ENCODE measurements at places on chromosomes 2 and 18.

DNA sequence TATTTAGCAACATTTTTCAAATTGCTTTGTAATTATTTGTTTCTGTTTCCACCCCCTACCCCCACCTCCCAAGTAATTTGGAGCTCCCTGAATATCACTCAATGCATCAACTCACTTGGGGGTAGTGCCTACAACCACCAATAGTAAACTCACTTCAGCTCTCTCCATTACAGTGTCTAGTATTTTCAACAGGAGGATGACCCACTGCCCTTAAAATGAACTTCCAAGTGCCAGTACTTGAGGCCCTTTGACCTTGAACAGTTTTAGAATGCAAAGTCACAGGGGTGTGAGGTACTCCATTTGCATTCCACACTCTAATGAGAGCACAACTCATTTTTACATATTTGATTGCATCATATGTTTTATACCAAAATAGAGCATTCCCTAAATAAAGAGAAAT is 523.0 kb downstream of the ERBB4 start:
- no peaks in the 10 kb centered on the region for H3K36me3 ChIP-seq
- no peak overlapping the region for H3K27ac ChIP-seq
- no peaks in the 10 kb centered on the region for H3K27me3 ChIP-seq
- no peak overlapping the region for H3K4me3 ChIP-seq
- H3K4me1 ChIP-seq, result no peaks in the 10 kb centered on the region
- no peak for DNase-seq

DNA sequence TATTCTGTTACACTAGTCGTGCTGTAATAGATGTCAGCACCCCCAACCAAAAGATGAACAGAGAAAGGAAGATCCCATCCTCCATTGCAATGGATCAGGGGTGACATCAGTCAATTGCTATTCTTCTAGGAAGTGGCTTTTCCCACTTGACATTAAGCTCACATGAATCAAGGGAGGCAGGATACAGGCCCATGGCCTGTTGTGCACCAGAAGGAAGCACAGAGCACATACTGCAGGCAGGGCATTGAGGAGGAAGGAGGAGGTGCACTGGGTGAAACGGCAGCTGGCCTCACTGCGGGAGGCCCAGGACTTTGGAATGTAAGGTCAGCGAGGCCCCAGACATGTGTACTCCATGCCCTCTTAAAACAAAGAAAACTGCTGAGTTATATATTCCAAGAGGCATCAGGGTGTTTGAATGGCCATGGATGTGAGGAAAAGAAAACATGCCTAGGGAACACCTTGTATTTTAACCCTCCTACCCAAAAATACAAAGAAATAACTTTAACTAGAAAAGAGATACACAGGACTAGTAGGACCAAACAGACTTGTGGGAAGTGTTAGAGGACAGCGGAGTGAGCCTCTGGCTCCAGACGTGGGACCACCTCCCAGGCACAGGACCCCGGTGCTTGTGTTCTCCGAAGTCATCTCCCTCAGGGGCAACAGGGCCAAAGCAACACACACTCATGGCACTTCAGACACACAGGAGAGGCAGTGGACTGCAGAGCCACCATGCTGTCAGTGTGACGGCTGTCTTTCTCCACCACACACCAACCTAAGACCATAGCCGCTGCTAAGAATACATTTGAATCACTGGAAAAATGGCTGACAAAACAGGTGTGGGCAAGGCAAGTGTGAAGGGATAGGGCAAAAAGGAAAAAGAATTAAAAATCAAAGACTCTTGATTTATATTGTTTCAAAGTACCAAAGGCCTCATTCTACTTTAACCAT is 51.4 kb upstream of the RIOK3 start:
- no peaks in the 10 kb centered on the region for H3K4me1 ChIP-seq
- no peak for DNase-seq
- no peaks in the 10 kb centered on the region for H3K27me3 ChIP-seq
- H3K4me3 ChIP-seq, result no peak overlapping the region
- H3K27ac ChIP-seq, result no peak overlapping the region

DNA sequence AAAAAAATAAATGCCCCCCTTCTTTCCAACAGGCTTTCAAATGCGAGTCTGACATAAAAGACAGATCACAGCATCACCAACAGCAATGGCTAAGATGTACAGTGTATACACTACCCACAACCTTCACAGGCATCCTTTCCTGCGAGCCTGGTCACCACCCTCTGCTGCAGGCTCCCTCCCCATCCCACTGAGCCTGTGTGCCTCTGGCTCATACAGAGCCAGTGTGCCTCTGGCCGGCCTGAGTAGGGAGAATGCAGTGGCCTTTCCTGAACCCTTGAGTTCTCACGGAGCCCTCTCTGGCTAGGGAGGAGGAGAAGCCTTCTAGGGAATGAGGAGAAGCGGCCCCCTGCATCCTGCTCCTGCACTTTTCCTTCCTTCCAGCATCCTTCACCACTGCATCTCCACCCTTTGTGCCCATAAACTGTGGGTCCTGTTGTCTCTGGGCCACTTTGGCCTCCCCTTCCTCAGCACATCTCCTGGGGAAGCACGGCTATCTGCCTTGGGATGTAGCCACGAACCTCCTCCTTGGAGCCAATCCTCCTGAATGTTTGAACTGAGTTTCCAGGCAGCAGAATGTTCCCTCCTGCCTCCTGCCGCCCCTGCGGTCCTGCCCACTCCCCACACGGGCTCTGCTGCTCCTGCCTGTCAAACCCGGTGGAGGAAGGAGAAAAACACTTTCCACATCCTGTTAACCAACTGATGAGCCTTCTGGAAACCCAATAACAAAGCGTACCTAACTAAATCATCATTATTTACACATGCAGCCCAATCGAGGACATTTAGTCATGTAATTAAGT is 22.5 kb downstream of the GYPC start:
- no peaks in the 10 kb centered on the region for H3K4me1 ChIP-seq
- no peak for DNase-seq
- H3K36me3 ChIP-seq, result no peaks in the 10 kb centered on the region

- no peaks in the 10 kb centered on the region for H3K27me3 ChIP-seq
- H3K36me3 ChIP-seq, result no peaks in the 10 kb centered on the region
- no peak overlapping the region for H3K4me3 ChIP-seq
- H3K4me1 ChIP-seq, result no peaks in the 10 kb centered on the region
- H3K27ac ChIP-seq, result no peak overlapping the region
These were observed 423.5 kb upstream of the FANCL start for GRCh38 chr2:58664523-58665151.

- no peaks in the 10 kb centered on the region for H3K4me1 ChIP-seq
- H3K4me3 ChIP-seq, result no peak overlapping the region
- H3K36me3 ChIP-seq, result no peaks in the 10 kb centered on the region
- DNase-seq, result no peak
These were observed 24.1 kb downstream of the MAL start for GRCh38 chr2:95049683-95049955.

GRCh38 chr2:105443617-105444598 is 45.1 kb upstream of the FHL2 start:
- no peaks in the 10 kb centered on the region for H3K36me3 ChIP-seq
- H3K4me1 ChIP-seq, result peaks cover 5% of the 10 kb centered on the region
- no peak overlapping the region for H3K27ac ChIP-seq
- H3K4me3 ChIP-seq, result no peak overlapping the region
- H3K27me3 ChIP-seq, result no peaks in the 10 kb centered on the region
- peak; percentile 48 for DNase-seq

Data from right atrium auricular region (tissue), 2 donors.